Fibroblast of lung (primary cell): ENCODE measurements at places on chromosomes 6 and 20. TPM values are rescaled to one million over a fixed set of nuclear protein-coding genes. Genes with fewer than 3 reads are reported as not detected.

DNA sequence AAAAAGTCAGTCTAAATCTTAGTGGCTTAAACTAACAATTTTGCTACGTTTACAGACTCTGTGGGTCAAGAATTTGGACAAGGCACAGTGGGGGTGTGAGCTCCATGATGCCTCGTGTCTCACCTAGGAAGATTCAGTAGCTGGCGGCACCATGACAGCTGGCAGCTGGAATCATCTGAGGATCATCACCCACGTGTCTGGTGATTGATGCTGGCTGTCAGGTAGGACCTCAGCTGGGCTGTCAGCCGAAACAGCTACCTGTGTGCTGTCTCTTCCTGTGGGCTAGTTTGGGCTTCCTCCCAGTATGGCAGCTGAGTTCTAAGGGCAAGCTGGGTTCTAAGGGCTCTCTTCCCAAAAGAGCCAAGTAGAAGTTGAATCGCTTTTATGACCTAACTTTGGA, 26.4 kb upstream of the DLGAP4 start:
- no peak for DNase-seq

DNA sequence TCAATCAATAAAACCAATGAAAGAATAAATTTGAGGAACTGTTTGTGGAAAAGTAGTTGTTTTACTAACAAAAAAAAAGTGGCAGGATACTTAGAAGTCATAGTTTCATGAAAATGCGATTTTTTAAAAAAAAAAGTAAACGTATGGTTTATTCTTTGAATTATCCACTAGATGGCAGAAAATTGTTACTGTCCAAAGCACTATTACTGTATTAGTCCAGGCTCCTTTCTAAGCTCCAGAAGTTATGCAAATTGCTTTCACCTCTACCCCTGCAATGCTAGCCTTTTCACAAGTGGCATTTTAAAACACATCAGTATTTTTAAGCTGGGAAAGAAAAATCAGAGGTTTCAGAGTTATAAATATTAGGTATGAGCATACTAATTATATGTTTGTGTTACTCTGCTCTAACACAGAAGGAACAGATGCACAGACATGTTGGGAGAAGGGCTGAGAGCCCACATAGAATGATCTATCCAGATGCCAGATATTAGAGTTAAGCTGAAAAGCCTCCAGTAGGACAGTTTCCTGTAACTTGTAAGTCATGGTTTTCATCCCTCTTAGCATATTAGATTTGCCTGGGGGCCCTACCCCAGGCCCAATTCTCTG, 63.9 kb downstream of the FHL5 start:
- peak; percentile 22 for DNase-seq

GRCh38 chr6:38684904-38685303, 18.0 kb downstream of the GLO1 start:
- no peak for DNase-seq

GRCh38 chr6:112470950-112471349, 123.8 kb downstream of the RFPL4B start:
- no peak for DNase-seq

GRCh38 chr6:34518669-34519365, 37.3 kb downstream of the SPDEF start:
- no peak for DNase-seq

- peak; percentile 83 for DNase-seq
Observed at GRCh38 chr6:3159805-3160781, 2.7 kb upstream of the TUBB2A start.

- peak; percentile 52 for DNase-seq
Observed at GRCh38 chr6:129730477-129731165, 20.6 kb upstream of the ARHGAP18 start.

- no peak for DNase-seq
Observed at GRCh38 chr20:34089655-34090345, 22.2 kb downstream of the EIF2S2 start.

DNA sequence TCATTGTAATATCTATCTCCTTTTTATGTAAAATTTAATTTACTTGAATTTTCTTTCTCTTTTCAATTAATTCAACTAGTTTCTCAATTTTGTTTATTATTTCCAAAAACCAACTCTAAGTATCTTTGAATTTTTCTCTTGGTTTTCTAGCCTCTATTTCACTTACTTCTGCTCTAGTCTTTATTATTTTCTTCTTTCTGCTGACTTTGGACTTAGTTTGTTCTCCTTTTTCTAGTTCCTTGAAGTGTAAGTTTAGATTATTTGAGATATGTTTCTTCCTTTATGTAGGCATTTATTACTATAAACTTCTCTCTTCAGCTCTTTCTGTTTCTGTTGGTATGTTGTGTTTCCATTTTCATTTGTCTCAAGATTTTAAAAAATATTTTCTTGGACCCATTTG, 70.8 kb downstream of the TNFAIP3 start:
- DNase-seq = no peak

- DNase-seq = no peak
Observed at GRCh38 chr6:91337967-91338366, 751.1 kb upstream of the MAP3K7 start.

DNA sequence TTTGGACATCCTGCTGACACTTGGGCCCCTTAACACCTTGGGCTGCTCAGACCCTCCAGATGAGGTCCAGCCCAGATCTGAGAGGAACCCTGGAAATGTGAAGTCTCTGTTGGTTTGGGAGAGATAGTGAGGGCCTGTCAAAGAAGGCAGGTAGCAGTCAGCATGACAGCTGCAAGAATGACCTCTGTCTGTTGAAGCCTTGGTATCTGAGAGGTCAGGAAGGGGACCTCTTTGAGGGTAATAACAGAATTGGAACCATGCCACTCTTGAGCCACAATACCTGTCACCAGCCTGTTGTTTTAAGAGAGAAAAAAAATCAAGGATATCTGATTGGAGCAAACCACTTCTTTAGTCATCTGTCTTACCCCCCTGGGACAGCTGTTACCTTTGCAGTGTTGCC, 4.2 kb downstream of the SYS1 start:
- DNase-seq = no peak

DNA sequence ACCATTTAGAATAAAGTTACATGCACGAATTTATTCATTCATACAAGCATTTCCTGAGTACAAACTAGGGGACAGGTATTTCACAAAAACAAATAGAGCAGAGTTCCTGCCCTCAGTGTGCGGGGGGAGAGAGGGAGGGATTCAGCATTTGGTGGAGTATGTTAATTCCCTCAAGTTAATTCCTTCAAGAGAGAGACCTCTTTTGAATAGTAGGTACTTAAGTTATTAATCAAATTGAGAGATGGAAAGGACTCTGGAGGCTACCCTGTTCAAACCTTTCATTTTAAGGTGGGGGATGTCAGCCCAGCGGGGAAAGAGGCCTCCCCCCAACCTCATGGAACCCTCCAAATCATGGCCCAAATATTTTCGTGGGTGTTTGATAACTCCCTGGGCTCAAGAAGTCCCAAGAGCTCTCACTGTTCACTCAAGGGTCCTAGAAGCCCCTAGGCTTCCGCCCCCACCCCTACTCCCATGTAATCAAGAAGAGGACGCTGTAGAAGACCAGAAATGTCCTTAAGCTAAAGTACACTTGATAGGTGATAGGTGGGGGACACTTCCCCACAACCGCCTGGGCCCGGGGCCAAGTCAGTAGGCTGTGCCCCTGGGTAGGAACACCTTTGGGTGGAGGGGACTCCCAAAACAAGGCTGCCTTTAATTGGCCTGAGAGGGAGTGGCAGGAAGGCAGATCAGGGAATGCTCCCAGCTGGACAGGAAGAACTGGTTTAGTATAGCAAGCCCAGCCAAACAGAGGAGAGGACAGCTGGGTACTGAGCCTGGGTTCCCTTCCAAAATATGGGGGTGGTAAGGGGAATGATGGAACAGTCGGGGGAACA, 2.9 kb downstream of the SDC4 start:
- DNase-seq = no peak

DNA sequence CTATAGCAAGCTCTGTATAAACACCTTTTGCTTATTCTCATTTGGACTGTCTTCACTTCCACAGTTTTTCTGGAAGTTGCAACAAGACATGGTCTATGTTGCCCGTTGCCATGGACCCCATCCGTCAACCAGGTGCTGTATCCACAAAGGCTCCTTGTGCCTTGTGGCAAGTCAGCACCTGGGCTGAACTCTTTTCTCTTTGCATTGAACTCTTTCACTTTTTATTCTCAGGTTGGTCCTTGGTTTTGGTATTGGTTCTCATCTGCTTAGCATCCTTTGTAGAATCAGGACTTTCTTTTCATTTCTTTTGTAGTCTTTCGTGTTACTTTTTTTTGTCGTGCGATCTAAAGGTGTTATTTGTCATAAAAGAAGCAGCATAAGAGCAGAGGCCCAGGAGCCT, 5.0 kb upstream of the GSTA1 start:
- DNase-seq = no peak

GRCh38 chr6:127514179-127514772, 4.9 kb downstream of the MTCL3 start:
- DNase-seq = no peak

DNA sequence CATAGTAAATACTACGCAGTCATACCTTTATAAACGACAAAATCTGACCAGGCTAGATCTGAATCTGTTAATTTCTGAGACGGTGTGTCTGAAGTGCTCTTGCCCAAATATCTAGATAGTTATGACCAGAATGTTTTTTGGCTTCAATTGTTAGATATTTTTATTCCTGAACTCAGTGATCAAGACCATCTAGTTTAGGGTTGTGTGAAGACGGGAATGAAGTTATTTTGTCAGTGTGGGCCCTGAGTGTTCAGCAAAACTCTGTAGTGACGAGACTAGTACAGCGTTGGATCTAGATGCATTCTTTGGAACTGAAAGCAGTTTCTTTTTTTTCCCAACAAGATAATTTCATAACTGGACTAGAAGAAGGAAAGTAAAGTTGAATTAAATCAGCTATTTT, 3.1 kb downstream of the STXBP5 start:
- DNase-seq = no peak

GRCh38 chr20:10667077-10667401, 6.8 kb downstream of the JAG1 start:
- no peak for DNase-seq

DNA sequence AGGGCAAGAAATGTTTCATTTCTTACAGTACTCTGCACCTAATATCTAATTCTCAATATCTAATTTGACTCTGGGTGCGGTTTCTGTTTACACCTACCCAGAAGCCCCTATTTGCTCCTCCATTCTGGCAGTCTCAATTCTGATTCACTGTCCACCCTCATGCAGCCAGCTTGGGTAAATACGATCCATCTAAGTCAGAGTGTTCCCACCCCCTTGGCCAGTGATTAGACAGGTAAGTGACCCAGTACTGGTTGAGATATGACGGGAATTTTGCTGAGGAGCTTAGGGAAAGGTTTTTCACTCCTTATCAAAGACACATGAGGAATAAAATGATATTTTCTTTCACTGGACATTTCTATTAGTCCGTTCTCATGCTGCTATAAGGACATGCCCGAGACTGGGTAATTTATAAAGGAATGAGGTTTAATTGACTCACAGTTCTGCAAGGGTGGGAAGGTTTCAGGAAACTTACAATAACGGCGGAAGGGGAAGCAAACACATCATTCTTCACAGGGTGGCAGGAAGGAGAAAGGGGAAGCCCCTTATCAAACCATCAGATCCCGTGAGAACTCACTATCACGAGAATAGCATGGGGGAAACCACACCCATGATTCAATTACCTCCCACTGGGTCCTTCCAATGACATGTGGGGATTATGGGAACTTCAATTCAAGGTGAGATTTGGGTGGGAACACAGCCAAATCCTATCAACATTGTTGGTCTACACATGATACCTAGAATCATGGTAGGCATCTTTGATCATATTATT, 29.4 kb downstream of the GLO1 start:
- no peak for DNase-seq

DNA sequence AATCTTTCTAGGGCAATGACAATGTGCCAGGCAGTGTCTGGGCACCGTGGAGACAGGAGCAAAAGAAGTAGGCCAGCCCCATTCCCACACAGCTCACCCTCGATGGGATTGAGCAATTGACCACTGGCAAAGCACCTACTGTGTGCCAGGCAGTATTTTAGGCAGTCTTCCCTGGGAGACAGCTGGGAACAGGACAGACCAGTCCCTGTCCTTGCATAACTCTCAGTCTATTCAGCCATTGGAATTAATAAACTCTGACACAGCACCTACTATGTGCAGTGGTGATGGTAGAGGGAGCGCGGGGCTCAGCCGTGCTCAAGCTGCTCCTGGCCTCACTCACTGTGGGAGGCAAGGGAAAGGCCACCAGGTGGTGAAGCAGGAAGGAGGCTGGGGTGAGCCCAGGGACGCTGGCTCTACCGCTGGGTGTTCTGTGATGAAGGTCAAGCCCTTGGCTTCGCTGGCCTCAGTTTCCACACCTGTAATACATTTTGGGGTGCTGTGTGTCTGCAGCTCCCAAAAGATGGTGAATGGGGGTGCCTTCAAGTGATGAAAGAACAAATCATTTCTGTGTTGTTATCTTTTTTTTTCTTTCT, 122.3 kb upstream of the PMEPA1 start:
- DNase-seq = no peak

DNA sequence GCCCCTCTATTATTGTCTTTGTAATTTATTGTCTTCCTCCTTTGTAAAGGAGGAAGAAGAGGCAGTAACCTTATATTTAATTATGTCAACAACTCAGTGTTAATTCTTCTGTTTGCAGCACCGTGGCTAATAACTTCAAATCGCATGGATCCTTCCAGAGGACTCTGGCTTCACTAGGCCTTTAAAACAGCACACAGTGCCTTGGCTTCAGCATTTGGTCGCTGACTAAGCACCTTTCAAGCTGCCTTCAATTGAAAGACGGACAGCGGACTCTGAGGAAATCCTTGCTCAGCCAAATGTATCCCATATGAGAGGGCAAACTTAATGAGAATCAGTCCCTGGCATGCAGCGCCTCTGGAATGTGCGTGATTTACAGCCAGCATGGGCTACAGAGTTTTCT, 64.2 kb downstream of the SGK1 start:
- peak; percentile 71 for DNase-seq

- no peak for DNase-seq
Observed at GRCh38 chr6:168906391-168906790, 347.3 kb downstream of the THBS2 start.

GRCh38 chr6:127404133-127404532, 55.1 kb downstream of the KIAA0408 start:
- DNase-seq = no peak

- DNase-seq = peak; percentile 70
Observed at GRCh38 chr20:37378785-37379598, 33.1 kb downstream of the SRC start.

- peak; percentile 92 for DNase-seq
Observed at GRCh38 chr6:141552463-141552862, 580.3 kb upstream of the GJE1 start.

- no peak for DNase-seq
Observed at GRCh38 chr6:1864496-1864895, 254.8 kb downstream of the FOXC1 start.

- peak; percentile 41 for DNase-seq
Observed at GRCh38 chr20:39117491-39117890, 155.3 kb downstream of the DHX35 start.

Gene CAPN11
- polyA plus RNA-seq = not detected in 2 replicates

Gene PROKR2
- polyA plus RNA-seq = not detected in 2 replicates

Gene FILIP1
- polyA plus RNA-seq = 0.76 and 2.3 TPM in 2 replicates

Gene COL9A1
- not detected in 2 replicates for polyA plus RNA-seq

Gene OR2H1
- polyA plus RNA-seq = not detected in 2 replicates

Gene MOG
- polyA plus RNA-seq = not detected in 2 replicates

Gene GPANK1
- polyA plus RNA-seq = 12.7 and 13.1 TPM in 2 replicates

Gene TNXB
- polyA plus RNA-seq = 8.1 and 13.0 TPM in 2 replicates

Gene BTBD9
- polyA plus RNA-seq = 5.2 and 7.7 TPM in 2 replicates

Gene POM121L2
- polyA plus RNA-seq = not detected in 2 replicates

Gene VSX1
- polyA plus RNA-seq = not detected in 2 replicates

Gene POPDC3
- polyA plus RNA-seq = 18.1 and 18.6 TPM in 2 replicates

Gene GPR63
- 0.94 and 1.2 TPM in 2 replicates for polyA plus RNA-seq

Gene CCN6
- polyA plus RNA-seq = 0.08 and 0.49 TPM in 2 replicates

Gene AKIRIN2
- 34.4 and 41.0 TPM in 2 replicates for polyA plus RNA-seq

Gene B3GALT4
- polyA plus RNA-seq = 1.6 and 2.3 TPM in 2 replicates

Gene HFE
- polyA plus RNA-seq = 22.1 and 22.3 TPM in 2 replicates

Gene FAM209B
- 0.17 and 0.18 TPM in 2 replicates for polyA plus RNA-seq

Gene DOK5
- 13.5 and 25.4 TPM in 2 replicates for polyA plus RNA-seq

Gene SALL4
- 0.15 and 0.32 TPM in 2 replicates for polyA plus RNA-seq

Gene MATN4
- 0.02 and 0.06 TPM in 2 replicates for polyA plus RNA-seq
